Brain (organoid and tissue), 16 donors: ENCODE measurements at places on chromosomes 12 and 14.

GRCh38 chr14:91770185-91770584 lies 38.3 kb upstream of the CATSPERB start:
- no peak for DNase-seq

DNA sequence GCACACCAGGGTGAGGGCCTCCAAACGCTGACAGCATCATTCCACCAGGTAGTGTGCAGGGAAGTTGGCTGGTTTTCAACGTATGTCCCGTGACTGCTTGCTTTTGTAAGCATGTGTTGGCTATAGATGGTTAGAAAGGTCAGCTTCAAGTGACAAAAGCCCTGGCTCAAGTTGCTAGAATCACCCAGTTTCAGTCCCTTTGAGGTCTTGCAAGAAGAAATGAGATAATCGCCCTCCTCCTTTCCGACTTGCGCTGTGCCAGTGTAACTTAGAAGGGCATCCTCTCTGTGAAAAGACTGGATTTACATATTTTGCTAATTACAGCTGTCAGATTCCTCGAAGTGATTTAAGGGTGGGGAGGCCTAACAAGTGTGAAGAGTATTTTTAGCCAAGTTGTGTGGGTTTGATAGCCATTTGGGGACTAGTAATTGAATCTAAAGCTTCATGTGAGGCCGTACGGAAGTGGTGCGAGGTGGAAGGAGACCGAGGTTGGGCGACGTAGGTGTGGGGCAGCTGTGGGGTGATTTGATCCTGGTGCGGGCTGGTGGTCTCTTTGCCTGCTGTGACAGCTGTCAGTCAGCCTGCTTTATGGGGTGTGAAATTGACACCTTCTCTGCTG lies 94.7 kb downstream of the CHST11 start:
- DNase-seq: no peak

DNA sequence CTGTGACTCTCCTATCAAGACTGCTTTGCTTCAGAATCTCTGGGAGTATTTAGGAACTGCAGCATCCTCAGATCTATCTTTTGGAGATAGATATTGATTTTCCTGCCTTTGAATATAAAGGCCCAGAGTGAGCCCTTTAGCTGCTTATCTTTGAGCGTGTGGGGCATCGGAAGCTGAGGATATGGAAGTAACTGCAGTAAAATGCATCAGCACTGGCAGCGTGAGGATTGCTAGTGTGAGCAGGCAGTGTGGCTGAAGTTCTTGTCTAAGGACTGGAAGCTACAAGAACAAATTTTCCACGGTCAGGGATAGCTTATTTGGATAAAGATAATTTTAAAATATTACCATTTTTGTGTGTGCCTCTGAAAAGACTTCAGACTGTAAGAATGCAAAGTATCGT lies 474.7 kb downstream of the NPAS3 start:
- DNase-seq: no peak

- DNase-seq: no peak
Observed at GRCh38 chr14:61493239-61493638, 171.9 kb downstream of the PRKCH start.

DNA sequence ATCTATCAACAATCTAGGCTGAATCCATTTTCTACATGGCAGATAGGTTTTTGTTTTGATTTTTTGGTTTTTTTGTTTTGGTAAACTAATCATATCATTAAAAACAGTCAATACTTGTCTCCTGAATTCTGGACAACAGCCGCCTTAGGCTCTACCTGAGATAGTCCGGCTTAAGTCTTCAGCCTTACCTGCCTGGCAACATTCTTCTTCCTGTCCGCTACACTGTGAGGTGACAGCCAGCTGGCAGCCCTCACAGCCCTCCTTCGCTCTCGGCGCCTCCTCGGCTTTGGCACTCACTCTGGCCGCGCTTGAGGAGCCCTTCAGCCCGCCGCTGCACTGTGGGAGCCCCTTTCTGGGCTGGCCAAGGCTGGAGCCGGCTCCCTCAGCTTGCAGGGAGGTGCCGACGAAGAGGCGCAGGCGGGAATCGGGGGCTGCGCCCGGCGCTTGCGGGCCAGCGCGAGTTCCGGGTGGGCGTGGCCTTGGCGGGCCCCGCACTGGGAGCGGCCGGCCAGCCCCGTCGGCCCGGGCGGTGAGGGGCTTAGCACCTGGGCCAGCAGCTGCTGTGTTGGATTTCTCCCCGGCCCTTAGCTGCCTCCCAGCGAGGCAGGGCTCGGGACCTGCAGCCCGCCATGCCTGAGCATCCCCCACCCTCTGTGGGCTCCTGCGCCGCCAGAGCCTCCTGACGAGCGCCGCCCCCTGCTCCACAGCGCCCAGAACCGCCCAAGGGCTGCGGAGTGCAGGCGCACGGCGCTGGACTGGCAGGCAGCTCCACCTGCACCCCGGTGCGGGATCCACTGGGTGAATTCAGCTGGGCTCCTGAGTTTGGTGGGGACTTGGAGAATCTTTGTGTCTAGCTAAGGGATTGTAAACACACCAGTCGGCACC lies 49.0 kb downstream of the MDGA2 start:
- DNase-seq: no peak

- no peak for DNase-seq
Observed at GRCh38 chr14:54109521-54110120, 153.0 kb upstream of the BMP4 start.

DNA sequence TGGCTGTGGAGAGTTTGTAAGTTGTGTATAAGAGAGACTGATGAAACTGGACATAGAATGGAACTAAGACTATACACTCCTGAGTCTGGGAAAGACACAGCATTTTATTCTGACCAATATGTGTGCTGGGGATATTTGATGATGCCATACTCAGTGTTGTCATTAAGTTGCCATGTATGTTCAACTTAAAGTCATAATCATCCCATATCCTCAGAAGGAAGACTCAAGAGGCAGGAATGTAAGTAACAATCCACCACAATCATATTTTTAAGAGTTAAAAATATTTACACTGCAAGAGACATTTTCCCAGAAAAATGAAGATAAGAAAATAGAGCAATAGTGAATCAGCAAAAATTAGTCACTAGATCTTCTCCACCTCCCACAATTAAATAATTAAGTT lies 120.1 kb downstream of the MDGA2 start:
- DNase-seq: no peak

- no peak for DNase-seq
Observed at GRCh38 chr14:101066826-101067510, 163.4 kb upstream of the RTL1 start.

GRCh38 chr14:77584809-77585208 lies 31.6 kb downstream of the SPTLC2 start:
- DNase-seq: no peak

DNA sequence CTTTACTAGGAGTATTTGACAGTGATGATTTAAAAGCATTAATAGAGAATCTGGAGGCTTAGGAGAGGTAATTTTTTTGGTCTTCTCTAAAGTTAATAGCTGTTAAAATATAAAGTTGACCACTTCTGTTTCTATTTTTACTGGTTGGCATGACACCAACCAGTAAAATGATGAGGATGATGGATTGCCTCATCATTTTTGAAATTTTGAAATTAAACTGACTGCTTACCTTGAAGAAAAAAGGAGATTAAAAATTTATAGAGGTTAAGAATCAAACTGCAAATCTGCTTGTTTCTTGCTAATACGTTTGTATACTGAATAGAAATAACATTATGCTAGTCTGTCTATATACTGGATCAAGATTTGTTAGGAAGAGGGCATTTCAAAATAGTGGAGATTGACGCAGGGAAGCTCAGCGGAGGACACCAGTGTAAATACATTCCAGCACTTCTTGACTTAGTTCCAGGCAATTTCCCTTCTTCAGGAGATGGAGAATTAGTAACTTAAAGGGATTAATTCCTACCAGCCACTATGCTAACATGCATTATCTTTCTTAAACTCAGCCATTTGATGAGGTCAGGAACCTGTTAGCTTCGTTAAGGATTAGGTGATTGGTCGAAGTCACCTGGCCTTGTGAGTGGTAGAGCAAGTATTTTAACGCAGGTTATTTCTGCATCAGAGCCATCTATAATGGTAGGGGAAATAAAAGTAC lies 3.6 kb downstream of the EID3 start:
- no peak for DNase-seq

DNA sequence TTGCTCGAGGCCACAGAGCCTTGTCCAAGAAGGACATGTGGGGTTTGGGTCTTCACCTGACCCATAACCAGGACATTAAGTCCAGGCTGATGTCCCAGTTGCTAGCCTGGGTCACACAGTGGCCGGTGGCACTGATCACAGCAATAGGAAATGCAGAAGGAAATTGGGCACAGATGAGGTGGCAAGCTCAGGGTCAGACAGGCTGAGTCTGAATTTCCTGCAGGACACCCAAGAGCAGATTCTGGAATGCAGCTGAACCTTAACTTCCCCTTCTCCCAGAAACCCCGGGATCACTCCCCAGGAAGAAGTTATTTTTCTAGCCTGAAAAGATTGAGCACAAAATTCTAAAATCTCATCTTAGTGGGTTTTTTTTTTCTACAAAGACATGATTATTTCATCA lies 199.9 kb downstream of the KSR2 start:
- no peak for DNase-seq

- no peak for DNase-seq
Observed at GRCh38 chr14:95513291-95513690, 3.2 kb downstream of the SYNE3 start.

GRCh38 chr12:44307506-44308168 lies 471.8 kb downstream of the TMEM117 start:
- no peak for DNase-seq

DNA sequence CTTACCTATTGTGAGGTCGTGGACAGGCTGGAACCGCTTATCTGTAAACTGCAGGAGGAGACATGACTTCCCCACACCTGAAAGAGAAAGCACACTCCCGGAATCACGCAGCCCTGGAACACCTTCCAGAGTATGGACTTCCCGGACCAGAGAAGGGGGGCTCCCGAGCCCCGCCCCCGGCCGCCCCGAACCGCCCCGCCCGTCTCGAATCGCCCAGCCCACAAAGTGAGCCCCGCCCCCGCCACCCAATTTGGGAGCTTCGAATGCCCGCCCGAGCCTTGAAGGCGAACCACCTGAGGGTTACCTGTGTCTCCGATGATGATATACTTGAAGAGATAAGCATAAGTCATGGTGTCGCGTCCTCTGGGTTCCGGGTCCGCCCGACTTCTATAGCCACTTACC lies 235 bp downstream of the RAB2B start:
- DNase-seq: no peak

GRCh38 chr12:110600254-110600653 lies 13.7 kb upstream of the TCTN1 start:
- peak; percentile 72 for DNase-seq

GRCh38 chr12:121499929-121500793 lies 80.7 kb downstream of the KDM2B start:
- peak; percentile 90 for DNase-seq

- peak; percentile 32 for DNase-seq
Observed at GRCh38 chr12:132078190-132078589, 65.9 kb downstream of the DDX51 start.

- DNase-seq: no peak
Observed at GRCh38 chr14:26548406-26548805, 49.4 kb downstream of the NOVA1 start.

DNA sequence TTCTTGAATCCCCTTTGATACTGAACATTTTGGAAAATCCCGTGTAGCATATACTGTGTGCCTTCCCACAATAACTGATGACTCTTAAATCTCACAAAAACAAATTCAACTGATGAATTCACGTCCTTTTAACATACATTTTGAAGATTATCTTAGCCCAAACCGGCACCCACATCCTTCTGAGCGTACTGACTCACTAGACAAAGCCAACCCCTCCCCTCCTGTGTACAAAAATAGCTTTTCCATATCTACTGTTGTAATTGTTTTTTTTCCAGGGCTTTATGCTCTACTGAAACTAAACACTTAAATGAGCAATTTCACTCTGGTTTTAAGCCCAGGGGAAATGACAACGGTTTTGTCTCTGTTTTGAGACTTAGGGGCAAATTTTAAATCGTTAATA lies 109.4 kb upstream of the ATF7IP start:
- no peak for DNase-seq

DNA sequence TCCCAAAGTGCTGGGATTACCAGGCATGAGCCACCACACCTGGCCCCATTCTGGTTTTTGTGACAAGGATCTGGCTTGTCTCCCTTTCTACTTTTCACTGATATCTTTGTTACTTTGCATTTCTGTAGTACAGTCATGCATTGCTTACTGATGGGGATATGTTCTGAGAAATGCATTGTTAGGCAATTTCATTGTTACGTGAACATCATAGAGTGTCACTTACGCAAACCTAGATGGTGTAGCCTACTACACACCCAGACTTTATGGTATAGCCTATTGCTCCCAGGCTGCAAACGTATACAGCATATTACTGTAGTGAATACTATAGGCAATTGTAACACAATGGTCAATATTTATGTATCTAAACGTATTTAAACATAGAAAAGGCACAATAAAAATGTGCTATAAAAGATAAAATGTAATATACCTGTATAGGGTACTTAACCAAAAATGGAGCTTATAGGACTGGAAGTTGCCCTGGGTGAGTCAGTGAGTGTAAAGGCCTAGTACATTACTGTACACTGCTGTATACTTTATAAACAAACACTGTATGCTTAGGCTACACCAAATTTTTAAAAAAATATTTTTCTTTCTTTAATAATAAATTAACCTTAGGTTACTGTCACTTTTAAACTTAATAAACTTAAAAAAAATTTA lies 16.0 kb downstream of the MRPL42 start:
- DNase-seq: no peak

- no peak for DNase-seq
Observed at GRCh38 chr12:70268972-70269371, 25.7 kb downstream of the CNOT2 start.

DNA sequence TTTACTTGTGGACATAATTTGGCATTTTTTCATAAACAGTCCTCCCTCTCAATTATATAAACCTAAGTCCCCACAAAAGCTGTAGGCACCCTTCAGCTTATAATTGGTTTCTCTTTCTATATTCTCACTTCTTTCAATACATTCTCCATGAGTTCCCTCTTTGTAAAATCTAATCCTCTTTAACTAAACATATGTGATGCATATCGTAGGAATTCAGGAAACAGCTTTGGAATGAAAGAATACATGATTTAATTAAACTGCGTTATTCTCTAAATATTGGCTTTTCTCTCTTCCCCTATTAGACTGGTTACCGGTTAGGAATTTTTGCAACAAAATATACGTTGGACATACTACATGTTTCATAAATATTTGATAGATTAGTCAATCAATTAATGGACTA lies 1122.6 kb downstream of the FLRT2 start:
- DNase-seq: no peak

GRCh38 chr12:56299308-56299852 lies 750 bp downstream of the CS start:
- DNase-seq: no peak

- DNase-seq: no peak
Observed at GRCh38 chr12:106091446-106091820, 47.3 kb downstream of the NUAK1 start.

- no peak for DNase-seq
Observed at GRCh38 chr14:50059763-50060616, 56.4 kb downstream of the VCPKMT start.

- DNase-seq: no peak
Observed at GRCh38 chr14:22740020-22740419, 26.5 kb upstream of the OXA1L start.

DNA sequence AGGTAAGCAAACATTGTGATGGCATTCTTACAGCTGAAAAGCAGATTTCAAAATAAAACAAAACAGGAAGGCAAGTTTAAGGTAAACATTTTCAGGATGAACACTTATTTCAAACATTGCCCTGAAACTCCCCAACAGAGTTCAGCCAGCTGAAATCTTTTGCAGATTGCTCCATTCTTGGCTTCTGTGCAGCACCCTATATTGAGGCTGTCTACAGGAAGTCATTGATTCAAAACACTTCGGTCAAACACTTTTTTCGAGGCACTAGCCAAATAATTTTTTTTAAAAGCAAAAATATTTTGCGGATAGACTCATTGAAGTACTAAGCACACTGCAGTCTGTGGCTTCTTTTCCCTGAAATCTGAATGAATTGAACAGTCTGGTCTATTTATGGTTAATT lies 318.1 kb upstream of the PDE3A start:
- DNase-seq: no peak
